ENCODE measurements at places on chromosomes 2 and 18.

DNA sequence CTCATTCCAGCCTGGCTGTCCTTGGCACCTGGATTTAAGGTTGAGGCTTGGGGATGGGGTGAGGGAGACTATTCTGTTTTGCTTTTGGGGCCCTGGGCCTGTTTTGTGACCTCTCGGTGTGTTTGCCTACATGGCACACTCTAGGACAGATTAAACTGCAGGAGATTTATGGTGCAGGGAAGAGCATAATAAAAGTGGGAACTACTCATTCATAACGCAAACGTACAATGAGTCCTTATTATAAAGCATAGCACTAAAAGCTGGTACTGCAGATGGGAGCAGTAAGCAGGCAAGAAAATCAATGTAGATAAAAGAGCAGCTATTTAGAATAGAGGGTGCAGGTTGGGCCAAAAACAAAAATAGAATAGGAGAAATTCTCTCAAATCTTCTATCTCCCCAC is 238.4 kb downstream of the ACTR3 start:
- DNase-seq: no peak

GRCh38 chr2:190443778-190444481 is 35.8 kb downstream of the MFSD6 start:
- DNase-seq: no peak

DNA sequence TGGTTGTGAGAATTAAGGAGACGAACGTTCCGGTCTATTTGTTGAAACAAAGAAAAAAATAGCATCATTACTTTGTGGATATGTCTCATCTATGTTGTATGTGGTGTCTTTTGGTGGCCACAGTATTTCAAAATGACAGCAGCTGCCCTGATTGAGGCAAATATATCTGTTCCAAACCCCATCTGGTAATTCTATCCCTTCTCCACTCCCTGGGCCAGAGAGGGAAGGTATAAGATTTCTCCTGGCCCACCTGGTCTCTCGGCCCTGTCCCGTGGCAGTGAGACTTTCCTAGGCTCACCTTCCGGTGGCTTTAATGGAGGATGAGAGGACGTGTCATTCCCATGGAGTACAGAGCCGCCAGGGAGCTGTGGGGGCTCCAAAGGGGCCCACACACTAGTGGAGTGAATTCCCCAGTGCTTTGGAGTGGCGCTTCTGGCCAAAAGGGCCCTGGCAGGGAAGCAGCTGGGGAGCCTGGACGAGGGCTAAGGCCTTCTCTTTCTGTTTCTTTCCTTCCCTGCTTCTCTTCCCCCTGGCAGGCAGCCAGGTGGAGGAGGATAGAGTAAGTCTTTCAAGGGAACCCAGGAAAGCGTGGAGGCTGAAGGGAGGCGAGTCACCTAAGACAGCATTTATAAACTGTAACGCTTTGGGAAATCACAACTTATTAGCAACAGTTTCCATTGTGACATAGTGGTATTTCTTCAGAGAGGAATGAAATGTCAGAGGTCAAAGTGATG is 5.6 kb downstream of the FOSL2 start:
- DNase-seq: no peak

DNA sequence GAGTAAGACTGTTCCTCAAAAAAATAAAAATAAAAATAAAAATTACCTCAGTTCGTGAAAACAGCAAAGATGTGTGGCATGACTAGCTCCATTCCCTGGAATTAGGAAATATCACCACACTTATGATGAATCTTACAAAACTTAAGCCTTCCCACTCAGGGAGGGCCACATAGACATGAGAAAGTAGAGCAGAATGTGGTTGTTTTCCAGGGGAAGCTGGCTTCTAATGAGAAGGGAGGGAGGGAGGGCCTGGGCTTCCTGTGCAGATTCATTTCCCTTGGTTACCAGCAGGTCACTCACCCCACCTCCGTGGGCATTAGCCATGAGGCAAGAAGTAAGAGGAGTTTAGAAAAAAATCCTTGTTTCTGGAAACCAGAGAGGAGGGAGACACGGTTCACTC is 95.9 kb upstream of the RMDN2 start:
- DNase-seq: no peak

GRCh38 chr2:111106706-111107105 is 14.0 kb upstream of the BCL2L11 start:
- DNase-seq: no peak

GRCh38 chr2:1049691-1050090 is 99.0 kb downstream of the SNTG2 start:
- DNase-seq: no peak

DNA sequence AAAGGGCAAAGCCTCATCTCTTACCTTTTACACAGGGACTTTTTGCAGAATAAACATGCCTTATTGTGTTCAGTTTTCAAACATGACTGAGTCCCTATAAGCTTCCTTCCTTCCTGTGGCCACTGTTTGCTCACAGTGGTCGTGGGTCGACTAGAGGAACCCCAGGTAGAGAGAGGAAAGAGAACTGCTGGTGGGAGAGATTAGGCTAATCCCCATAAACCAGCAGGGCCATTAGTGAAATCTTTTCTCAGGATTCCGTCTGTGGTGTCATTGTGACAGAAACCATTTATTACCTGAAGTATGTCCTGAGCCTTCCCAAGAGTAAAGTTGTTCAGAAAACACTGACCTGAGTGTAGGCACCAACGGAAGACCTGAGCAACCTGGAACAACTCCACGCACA is 21.3 kb upstream of the BOD1L2 start:
- DNase-seq: no peak

GRCh38 chr2:222305516-222306392 is 7.0 kb upstream of the PAX3 start:
- DNase-seq: no peak

GRCh38 chr2:30645081-30645744 is 162.0 kb downstream of the CAPN13 start:
- DNase-seq: no peak

DNA sequence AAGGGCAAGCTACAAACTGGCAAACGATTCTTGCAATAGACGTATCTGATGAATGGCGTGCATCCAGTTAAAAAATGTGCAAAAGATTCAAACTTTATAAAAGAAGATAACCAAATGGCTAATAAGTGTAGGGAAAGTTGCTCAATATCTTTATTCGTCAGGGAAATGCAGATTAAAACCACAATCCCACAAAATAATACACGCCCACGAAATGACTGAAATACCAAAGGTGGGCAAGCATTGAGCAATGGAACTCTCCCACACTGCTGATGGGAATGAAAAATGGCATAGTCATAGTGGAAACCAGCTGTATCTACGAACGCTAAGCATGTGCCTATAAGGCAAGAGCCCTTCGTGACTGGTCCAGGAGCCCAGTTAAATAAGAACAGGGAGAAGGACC is 168.6 kb upstream of the SIX2 start:
- no peak for DNase-seq

GRCh38 chr2:224545884-224546644 is 39.1 kb downstream of the CUL3 start:
- no peak for DNase-seq

DNA sequence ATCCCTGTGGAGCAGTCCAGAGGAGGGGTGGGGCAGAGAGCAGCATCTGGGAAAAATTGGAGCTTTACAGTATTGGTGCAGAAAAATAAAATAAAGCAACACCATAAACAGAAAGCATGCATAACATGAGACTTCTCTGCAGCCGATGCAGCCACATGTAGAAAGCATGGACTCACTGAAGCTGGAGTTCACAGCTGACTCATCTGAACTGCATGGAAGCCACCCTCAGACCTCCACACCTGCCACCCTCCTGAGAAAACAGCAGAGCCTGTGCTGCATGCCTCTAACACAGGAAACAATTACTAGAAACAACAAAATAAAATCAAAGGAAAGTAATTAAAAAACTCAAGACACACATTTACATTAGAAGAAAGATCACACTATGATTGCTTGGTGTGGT is 169.4 kb upstream of the ALKAL2 start:
- no peak for DNase-seq

- no peak for DNase-seq
These were observed 178.0 kb upstream of the SPOPL start for GRCh38 chr2:138323382-138324067.

DNA sequence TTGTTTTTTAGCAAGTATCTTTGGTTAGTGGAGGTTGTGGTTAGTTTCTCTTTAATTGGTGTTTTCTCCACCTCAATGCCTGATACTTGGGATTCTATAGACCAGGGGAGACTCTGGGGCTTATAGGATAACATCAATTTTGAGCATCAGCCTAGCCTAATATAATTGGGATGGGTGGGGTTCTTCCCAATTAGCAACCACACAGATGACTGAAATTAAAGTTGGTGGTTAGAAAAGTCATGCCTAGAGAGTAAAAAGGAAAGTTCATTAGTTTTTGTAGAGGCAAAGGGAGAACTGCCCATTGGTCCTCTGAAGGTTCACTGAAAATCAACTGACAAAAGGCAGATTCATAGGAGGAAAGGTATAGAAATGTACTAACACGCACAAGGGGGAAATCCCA is 843.3 kb downstream of the TSN start:
- no peak for DNase-seq

DNA sequence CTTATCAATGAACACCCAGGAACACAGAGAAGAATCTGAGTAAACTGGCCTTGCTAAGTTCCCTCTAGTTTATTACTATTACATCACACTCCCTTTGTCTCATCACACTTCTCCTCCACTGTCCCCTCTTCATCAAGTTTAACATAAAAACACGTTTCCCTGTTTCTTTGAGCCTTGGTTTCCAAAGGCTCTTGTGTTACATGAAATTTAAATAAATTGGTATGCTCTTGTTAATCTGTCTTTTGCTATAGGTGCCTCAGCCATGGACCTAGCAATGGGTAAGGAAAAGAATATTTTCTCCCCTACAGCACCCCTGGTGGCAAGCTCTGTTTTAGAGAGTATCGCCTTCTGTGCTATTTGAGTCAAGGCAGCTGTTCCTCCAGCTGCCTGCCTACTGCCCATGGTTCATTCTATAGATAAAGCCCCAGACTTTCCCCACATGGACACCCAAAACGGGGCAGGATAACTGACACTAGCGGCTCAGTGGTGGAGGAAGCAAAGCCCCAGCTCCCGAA is 31.8 kb downstream of the TGIF1 start:
- DNase-seq: no peak
